HS-27A (cell line): ENCODE measurements at places on chromosomes 12 and 14.
A peak's percentile ranks its signal among the peaks of the same experiment; 100 is the strongest.

DNA sequence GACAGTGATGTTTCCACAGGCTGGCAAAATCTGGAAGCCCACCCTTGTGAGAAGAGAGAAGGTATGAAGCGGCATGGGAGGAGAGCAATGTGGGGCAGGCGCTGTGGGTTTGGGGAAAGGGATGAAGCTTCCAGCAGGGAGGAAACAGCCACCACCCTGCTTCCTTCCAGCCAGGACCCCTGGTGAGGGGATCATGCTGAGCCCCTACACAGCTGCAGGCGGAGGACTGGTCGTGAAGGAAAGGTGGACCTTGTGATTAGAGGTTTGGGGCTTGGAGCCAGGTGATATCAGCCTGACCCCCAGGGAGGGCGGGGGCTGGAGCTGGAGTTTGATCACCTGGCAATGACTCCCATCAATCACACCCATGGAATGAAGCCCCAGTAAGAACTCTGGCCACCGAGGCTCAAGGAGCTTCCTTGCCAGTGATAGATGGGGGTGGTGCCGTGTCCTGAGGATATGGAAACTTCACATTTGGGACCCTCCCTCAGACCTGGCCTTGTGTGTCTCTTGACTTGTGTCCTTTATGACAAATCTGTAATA is 48.6 kb downstream of the RIMBP2 start:
- no peak for DNase-seq

DNA sequence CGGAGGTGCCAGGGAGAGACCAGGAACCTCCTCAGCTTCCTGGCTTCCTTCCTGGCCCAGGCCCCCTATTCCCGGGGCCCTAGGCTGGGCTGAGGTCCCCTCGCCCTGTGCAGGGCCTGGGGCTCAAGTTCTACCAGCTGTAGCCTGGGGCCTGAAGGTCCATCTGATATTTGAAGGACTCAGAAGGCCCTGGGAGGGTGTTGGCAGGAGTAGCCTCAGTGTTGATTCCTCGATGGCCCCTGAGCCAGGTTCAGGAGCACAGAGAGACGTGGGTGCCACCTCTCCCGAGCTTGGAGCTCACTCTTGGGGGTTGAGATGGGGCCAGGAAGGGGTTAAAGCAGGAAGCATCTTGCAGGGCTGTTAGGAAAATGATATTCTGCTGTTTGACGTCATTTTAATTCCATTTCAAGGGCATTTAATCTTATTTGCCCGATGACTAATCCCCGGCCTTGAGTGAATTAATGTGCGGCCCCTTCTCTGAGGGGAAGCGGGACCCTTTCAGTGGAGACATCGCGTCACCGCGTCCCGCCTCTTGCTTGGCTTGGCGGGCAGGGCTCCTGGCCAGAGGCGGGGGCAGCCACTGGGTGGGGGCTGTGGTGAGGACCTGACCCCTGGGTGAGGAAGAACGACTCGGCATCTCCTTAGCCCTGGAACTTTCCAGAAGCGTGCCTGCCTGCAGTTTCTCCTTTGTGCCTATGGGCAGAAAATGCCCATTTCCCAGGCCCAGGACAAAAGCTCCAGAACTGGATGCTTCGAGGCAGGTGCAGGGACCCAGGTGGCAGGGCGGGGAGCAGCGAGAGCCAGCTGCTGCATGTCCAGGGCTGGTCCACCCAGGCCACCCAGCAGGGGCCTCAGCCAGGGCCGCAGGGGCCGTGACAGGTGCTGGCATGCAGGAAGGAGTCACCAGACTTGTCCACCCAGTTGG is 158.3 kb downstream of the KIF26A start:
- DNase-seq, result no peak

DNA sequence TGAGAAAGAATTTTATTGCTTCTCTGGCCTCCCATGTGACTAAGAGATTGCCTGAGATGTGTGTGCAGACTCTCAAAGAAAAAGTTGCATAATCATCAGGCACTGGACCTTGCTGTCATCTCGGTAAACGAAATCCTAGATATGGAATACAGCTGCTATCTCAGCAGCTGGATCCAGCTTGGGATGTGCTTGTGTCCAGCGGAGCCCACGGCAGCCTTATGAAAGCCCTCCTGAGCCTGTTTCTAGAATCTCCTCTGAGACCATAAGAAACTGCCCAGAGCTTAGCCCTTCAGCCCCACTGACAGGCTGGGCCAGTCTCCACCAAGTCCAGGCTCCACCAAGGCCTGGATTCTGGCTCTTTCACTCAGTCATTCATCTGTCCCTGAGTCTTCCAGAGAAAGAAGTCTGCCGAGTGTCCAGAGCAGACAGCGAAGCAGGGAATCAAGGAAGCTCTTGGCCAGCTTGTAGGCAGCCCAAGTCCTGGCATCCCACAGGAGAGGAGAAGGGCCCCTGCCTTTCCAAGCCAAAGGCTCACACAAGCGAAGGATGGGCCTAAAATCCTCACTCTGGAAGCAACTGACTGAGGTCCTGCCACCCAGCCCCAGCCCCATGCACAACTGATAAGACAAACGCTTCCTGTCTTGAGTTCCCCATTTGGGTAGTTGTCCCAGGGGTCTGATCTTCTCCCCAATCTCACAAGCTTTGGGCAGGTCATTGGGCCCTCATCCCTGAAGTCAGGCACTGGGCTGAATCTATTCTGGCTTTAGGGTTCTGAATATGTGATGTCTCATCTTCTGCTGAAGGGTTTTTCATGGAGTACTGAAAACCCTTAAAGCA is 97.8 kb downstream of the SEC23A start:
- no peak for DNase-seq

GRCh38 chr12:26700430-26700829 is 132.6 kb downstream of the ITPR2 start:
- DNase-seq, result no peak

GRCh38 chr14:78307671-78308070 is 137.5 kb downstream of the NRXN3 start:
- no peak for DNase-seq

DNA sequence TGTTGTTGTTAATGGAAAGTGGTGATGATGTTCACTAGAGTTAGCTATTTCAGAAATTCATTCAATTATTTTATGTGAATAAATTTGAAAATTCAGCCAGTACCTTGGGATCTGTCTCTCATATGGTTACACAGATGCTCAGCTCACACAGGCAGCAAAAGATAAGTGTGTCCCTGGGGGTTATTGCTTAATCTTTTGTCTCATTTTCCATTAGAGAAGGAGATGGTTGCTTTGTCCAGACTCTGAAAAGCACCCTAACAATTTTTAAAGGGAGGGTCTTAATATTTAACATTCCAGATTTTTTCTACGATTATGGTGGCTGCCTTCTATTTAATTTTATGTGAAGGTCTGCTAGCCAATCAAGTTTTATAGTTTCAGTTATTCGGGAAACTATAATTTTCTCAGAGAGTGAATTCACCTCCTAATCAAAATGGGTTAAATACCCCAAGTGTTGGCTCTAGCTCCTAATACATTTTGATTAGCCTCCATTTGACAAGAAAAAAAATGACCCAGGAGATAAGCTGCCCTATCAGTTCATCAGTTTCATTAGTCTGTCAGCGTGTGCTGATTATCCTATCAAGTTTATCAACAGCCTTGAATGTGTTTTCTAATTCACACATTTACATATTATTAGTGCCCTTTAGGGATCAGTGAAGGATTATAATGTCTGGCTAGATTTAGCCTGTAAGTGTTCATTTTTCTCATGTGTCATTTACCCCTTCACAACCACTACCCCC is 282.1 kb downstream of the TMTC2 start:
- no peak for DNase-seq

- DNase-seq, result peak; percentile 43
Observed at GRCh38 chr12:67358781-67359338, 89.7 kb downstream of the CAND1 start.

DNA sequence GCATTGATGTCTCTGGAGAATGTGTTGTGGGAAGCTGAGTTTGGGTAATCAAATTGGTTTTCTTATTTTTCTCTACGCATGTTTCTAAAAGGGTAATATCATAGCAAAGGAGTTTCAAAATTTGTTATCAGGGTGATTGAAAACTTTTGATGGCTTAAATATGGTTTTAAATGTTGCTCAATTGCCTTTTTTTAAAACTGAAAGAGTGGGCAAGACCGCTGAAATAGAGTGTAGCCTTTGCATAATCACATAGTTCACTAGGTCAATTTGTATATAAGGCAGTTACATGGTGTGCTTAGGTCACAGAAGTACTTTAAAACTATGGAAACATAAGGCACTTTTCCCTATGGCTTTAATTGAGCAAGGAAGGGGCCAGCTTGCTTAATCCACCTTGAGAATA is 167.4 kb downstream of the SNAPC1 start:
- no peak for DNase-seq

- DNase-seq, result no peak
Observed at GRCh38 chr12:14072987-14073386, 91.6 kb upstream of the GRIN2B start.

DNA sequence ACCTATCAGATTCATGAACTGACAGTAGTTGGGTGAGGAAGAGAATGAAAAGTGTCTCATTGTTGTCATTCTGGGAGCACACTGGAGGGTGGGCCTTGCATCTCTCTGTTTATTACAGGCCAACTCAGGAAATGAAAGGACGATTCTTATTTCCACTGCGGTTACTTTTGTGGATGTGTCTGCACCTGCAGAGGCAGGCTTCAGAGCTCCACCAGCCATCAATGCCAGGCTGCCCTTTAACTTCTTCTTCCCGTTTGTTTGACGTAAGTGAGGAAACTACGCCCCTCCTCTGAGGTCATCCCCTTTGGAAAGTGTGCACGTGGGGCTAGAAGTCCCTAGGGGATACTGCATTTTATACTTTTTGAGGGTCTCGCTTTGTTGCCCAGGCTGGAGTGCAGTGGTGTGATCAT is 33.7 kb downstream of the TCTN1 start:
- no peak for DNase-seq
